Vagina (tissue), 2 donors: ENCODE measurements at places on chromosomes 13 and 19.

DNA sequence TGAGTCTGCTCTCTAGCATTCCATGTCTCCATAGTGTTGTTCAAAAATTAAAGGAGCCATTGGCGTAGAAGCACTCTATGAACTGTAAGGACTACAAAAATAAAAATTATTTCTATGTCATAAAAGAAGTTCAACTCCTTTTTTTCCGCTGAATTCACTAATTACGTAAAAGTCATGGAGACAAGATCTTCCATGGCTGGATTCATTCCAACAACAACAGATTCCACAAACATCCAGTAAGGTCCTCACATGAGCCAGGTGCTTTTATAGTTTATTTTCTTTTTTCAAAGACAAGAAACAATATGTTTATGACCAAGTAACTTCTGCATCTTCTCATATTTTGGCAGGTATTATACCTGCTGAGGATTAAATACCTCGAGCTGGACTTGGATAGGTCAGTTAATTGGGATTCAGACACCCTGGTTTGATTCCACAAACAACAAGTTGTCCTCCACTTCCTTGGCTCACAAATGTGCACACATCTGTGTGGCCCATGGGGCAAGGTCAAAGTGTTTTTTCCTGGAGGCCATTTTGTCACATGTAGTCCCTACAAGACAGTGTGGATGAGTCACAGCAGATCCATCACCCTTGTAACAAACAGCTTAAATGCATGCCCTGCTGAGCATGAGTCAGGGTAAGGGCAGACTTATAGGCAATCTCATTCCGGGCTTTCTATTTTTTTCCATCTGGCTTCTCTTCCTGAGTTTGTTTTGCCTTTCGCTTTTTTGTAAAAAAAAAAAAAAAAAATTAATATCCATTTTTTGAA is 475.6 kb downstream of the COG6 start:
- no peak for DNase-seq

DNA sequence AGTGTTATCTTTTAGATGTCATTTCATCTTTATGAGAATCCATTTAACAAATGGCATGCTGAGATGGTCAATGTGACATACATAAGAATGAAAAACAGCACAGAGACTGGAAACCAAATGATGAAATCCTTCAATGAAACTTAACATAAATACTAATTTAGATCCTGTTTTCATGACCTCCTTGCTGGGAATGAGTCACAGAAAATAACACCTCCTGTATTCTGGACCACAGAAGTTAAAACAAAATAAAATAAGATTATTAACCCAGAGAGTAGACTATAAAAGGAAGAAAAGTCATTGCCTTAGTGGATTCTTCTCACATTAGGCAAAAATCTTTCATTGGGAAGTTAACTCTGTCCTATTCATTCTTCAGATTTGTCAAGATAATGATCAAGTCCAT is 1.6 kb downstream of the DIAPH3 start:
- no peak for DNase-seq

DNA sequence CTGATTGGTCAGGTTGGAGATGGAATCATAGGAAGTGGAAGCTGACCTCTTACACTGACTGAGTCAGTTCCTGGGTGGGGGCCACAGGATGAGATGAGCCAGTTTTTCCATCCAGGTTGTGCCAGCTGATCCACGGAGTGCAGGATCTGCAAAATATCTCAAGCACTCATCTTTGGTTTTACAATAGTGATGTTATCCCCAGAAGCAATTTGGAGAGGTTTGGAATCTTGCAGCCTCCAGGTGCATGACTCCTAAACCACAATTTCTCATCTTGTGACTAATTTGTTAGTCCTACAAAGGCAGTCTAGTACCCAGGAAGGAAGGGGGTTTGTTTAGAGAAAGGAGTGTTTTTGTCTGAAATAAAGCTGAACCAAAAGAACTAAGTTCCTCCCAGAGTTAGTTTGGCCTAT is 212.8 kb downstream of the SLITRK6 start:
- DNase-seq, result no peak

GRCh38 chr13:100892981-100893380 is 218.4 kb upstream of the TMTC4 start:
- DNase-seq, result no peak

DNA sequence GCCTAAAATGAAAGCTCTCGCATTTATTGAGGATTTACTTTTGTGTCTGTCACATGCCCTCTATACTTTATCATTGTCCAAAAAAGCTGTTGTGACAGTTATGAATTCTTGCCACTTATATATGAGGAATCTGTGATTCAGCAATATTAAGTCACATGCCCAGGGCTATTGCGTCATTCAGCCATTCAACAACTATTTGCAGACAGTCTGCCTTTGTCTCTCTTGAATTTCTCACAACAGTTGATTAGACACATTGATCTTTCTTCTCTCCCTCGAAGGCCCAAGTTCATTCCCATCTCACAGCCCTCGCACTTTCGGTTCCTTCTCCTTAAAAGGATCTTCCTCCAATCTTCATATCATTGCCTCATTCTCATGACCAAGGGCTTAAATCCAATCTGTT is 342.6 kb downstream of the MZT1 start:
- no peak for DNase-seq

- DNase-seq, result no peak
Observed at GRCh38 chr13:32203736-32204135, 111.4 kb downstream of the ZAR1L start.

DNA sequence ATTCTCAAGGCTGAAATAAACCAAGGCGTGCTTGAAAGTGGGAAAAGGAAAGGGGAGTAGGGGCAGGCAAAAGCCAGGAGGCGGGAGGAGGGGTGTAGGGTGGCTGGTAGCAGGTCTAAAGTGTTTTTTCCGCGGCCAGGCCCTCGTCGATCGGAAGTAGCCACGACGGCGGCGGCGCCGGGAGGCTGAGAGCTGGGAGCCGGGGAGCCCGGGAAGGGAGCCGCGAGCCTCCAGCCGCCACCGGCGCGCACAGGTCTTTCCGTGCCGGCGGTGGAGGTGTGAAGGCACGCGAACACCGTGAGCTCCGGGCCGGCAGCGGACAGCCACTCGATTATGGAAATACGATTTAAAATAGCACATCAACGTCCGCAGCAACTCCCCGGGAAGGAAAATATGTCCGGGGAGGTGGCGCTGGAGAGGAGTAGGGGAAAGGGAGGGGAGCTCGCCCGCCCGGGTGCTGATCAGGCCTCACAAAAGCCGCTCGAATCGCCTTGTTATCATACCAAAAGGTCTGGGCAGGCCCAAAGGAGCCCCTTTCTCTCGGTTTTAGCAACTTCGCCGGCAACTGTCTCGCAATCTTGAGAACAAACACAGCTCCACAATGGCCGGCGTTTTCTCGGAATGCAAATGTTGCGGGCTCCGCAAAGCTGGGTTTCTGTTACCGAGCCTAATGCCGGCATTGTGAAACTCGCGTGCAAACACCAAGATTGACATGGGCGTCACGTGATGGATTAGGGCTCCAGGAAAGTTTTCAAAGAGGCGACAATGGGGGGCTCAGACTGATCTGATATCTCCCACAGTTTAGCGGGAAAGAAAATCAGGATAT is 2.9 kb upstream of the PCDH8 start:
- DNase-seq, result no peak

DNA sequence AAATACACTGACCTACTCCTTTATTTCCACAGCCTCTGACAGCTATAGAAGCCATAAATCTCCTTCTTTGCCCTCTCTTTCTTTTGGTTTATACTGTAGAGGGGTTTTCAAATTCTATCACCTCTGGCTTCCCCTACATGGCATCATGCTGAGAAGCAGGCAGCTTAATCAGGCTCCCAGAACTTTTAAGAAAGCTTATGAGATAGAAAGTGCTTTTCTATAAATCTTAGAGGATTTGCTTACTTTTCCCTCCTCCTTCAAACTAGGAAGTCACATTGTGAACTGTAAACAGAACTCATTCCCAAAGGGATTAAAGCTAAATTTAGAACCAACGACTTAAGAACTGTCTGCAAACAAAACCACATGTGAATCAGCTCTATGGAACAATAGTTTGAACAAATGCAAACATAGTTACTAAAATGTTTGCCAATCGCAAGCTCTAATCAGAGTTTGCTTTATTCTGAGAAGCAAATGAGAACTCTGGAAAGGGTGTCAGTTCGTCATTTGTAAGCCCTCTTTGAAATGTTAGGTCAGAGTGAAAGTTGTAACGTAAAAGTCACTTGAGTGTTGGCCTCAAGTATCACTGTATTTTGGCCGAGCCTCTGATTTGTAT is 344.1 kb downstream of the RFC3 start:
- no peak for DNase-seq

GRCh38 chr13:97979051-97979450 is 25.6 kb downstream of the IPO5 start:
- DNase-seq, result no peak

DNA sequence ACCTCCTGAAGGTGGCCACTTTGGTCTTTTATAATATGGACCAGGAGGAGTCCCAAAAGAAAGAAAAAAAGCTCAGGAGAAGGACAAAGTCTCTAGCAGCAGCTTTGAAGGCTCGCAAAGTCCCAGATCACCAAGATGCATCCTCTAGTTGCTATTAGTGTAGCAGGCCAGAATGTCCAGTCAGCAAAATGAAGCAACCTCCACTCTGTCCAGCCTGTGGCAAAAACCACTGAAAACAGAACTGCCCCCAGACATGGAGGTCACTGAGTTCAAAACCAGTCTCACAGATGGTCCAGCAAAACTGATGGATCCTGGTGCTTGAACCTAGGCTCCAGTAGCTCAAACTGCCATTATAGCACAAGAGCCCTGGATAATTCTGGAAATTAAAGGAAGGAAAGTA is 10.4 kb downstream of the LILRB4 start:
- no peak for DNase-seq
